ENCODE measurements at places on chromosomes 5 and 9. TPM values are rescaled to one million over a fixed set of nuclear protein-coding genes. Genes with fewer than 3 reads are reported as not detected.

SLC25A48 gene
- total RNA-seq, result 1.8 TPM

- no peak for DNase-seq
Observed at GRCh38 chr9:87269296-87270176, 228.1 kb upstream of the DAPK1 start.

- no peak for DNase-seq
Observed at GRCh38 chr5:36028816-36029465, 37.7 kb downstream of the UGT3A2 start.

DNA sequence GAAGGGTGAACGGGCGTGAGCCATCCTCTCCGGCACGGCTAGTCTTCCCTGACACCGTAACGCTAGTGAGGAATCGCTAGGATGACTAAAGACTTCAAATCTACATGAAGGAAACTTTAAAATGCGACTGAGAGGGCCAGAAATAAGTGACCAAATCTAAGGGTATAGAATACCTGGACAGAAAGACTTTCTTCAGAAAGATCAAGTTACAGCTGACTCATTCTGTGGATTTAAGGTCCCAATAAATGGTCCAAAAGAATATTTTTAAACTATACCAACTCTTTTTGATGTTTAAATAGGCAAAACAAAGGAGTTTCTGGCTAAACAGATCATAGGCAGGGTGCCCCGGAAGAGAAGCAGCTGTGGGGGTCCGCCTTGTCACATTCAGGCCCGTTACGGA lies 38.9 kb upstream of the CEP72 start:
- no peak for DNase-seq

GRCh38 chr9:5718296-5719032 lies 89.6 kb downstream of the RIC1 start:
- no peak for DNase-seq
